Activated gamma-delta T cell treated with anti-CD3 and anti-CD28 coated beads, Interleukin-2, amount 50 U/mL, for 16 hours (primary cell): ENCODE measurements at places on chromosomes 6 and 20.

- no peak for DNase-seq
Measured at GRCh38 chr20:59923514-59923913, 9.9 kb downstream of the SYCP2 start.

DNA sequence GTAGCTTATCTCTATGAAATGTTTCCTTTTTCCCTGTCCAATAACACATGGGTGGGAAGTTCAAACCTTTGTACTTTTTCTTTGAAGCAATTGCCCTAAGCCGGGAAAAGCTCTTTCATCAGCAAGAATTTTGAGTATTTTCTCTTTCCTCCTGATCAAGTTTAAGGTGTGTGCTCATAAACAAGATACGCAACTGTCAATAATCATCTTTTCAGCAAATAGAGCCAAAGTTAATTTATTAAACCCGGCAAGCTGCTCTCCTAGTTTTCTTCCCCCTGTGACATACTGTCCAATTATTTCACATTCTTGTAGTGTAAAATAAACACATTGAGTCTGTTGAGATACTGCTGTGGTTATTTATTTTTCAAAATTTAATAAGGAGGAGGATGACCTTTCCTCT is 194.4 kb downstream of the EDN1 start:
- no peak for DNase-seq

- no peak for DNase-seq
Measured at GRCh38 chr6:161590961-161591627, 317.2 kb upstream of the AGPAT4 start.

DNA sequence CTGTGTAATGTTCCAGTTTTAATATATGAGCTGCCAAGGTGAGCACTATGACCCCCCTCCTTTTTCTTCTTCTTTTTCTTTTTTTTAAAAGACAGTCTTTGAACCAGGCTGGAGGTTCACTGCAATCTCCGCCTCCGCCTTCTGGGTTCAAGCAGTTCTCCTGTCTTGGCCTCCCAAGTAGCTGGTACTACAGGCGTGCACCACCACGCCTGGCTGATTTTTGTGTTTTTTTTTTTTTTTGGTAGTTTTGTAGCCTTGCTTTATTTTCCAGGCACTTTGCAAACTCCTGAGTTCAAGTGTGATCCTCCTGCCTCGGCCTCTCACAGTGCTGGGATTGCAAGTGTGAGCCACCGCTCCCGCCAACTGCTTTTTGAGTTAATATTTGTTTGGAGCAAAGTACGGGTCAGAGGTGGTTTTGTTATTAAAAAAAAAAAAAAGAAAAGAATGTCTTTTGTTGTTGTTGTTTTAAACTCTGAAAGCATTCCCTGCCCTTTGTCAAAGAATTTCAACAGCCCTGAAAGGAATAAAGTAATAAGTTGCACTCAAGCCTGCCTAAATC is 78.6 kb downstream of the JARID2 start:
- DNase-seq: no peak

GRCh38 chr20:45344168-45344860 is 3.9 kb downstream of the SDC4 start:
- no peak for DNase-seq

GRCh38 chr20:35015863-35016193 is 60.2 kb downstream of the MYH7B start:
- no peak for DNase-seq

DNA sequence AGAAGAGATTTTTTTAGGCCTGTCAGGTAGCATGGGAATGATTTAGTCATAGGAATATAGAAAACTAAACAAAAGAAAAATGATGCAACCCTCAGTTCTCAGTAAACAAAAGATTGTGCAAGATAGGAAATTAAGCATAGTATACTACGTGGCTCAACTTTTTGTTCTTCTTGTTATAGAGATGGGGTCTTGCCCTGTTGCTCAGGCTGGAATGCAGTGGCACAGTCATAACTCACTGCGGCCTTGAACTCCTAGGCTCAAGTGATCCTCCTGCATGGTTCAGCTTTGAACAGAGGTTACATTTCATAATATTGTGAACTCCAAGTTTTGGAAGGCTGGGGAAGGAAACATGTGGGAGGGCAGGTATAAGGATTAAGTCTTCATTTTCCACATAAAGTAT is 28.5 kb downstream of the SLX4IP start:
- no peak for DNase-seq

GRCh38 chr6:23091795-23092194 is 522.4 kb downstream of the HDGFL1 start:
- DNase-seq: no peak

- DNase-seq: no peak
Measured at GRCh38 chr6:103405321-103405720, 1454.4 kb downstream of the HACE1 start.

GRCh38 chr6:44180886-44181285 is 22.3 kb downstream of the CAPN11 start:
- DNase-seq: no peak
